ENCODE measurements at places on chromosomes 16 and 17.

- H3K27me3 ChIP-seq: peaks cover 15% of the 10 kb centered on the region
- no peaks in the 10 kb centered on the region for H3K36me3 ChIP-seq
- peaks cover 2% of the 10 kb centered on the region for H3K4me1 ChIP-seq
- H3K27ac ChIP-seq: no peak overlapping the region
Observed at GRCh38 chr16:82231008-82231787, 61.2 kb upstream of the MPHOSPH6 start.

DNA sequence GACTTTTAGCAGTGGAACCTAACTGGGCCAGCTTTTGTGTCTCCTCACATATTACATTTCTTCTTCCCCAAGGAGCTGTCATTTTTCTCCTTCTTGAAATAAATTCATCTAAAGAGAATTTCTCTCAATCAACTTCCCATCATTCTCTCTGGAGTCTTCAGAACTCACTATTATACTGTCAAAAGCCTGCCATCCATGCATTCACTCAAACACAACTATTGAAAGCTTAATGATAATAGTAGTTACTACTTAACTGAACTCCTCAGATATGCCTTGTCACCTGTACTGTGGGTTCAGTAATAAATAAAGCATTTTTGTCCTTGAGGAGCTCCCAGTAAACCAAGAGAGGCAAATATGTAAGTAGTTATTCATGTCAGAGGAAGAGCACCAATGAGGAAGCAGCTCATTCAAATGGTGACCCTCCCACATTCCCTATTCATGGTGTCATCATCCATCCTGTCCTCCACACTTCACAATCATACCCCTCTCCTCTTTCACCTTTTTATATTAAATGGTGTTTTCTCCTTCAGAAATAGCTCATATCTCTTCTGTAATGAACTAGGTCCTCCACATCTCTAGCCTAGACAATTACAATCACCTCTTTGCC is 162.6 kb downstream of the CA10 start:
- H3K4me1 ChIP-seq: peaks cover 16% of the 10 kb centered on the region
- H3K36me3 ChIP-seq: no peaks in the 10 kb centered on the region
- no peak overlapping the region for H3K27ac ChIP-seq
- no peak for DNase-seq

DNA sequence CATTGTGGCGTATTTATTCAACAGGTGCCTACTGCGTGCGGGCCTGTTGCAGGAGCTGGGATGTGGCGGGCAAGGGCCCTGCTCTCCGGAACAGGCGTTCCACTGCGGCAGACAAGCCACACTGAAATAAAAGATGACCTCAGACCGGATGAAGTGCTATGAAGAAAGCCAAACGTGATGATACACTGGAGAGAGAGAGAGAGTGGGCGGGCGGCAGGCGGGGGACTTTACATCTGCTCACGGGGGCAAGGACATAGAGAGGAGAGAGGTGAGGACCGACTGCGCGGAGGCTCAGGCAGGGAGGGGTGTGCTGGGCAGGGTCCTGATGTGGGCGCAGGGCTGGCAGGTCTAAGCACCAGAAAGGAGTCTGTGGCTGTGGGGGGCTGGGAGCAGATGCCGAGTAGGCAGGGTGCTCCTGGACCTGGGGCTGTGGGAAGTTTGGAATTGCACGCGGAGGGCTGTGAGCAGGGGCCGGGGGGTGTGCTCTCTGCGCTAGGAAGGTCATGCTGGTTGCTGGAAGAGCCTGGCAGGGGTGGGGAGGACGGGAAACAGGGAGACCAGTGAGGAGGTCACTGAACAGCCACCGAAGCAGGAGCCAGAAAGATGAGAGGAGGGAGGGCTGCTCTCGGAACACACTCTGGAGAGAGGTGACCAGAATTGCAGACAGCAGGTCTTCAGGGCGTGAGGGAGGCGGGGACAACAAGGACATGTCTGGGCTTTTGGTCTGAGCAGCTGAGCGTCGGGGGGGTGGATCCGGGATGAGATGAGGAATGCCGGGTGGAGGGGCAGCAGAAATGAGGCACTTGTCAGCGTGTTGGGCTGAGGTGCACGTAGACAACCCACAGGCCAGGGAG is 9.9 kb downstream of the MXRA7 start:
- no peaks in the 10 kb centered on the region for H3K27me3 ChIP-seq
- H3K36me3 ChIP-seq: no peaks in the 10 kb centered on the region
- no peak overlapping the region for H3K4me3 ChIP-seq
- DNase-seq: no peak
- peaks cover 30% of the 10 kb centered on the region for H3K4me1 ChIP-seq
- peak overlapping the region; percentile 62 for H3K27ac ChIP-seq

GRCh38 chr17:58316260-58316960 is 12.2 kb downstream of the TSPOAP1 start:
- H3K4me1 ChIP-seq: no peaks in the 10 kb centered on the region
- DNase-seq: peak; percentile 5
- H3K27ac ChIP-seq: no peak overlapping the region
- H3K36me3 ChIP-seq: peaks cover 6% of the 10 kb centered on the region
- H3K27me3 ChIP-seq: no peaks in the 10 kb centered on the region
